Peyer's patch (tissue), 4 donors: ENCODE measurements at places on chromosomes 7 and 10. TPM values are rescaled to one million over a fixed set of nuclear protein-coding genes. Genes with fewer than 3 reads are reported as not detected.

DNA sequence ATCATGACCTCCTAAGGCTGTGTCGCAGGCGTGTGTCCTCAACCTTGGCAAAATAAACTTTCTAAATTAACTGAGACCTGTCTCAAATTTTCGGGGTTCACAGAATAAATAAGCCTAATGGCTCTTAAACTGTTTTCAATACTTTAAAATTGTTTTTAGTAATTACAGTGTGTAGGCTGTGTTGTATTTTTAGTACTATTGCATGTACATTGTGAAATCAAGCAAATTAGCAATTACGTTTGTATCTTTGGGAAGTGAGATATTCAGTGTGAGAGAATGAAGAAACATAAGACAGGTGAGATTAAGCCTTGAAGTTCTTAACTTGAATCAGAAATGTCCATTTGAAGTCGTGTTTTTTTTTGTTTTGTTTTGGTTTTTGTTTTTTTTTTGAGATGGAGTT, 4.8 kb upstream of the AKR1B10 start:
- no peak overlapping the region for H3K27ac ChIP-seq
- no peak for DNase-seq

DNA sequence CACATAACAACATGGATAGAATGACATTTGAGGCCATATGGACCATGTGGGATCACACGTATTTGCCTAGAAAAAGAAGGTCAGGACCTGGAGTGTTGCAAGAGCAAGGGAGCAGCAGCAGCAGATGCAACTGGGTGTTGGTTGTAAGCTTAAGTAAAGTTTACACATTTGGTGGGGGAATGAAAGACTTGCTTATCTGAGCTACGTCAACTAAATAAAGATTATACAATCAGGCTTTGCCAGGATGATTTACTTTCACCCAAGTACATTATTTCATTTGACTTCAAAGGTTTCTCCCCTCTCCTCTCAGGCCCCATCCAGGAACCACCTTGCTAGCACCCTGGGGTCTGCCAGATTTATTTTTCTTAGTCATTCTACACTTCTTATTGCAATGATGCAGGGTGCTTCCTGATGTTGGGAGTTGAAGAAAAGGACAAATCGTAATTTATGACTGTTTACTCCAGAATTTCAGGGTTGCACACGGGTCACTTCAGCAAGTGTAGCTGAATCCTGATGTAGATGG, 591.9 kb upstream of the IGFBP3 start:
- H3K4me3 ChIP-seq = no peak overlapping the region
- H3K4me1 ChIP-seq = no peaks in the 10 kb centered on the region
- H3K27ac ChIP-seq = no peak overlapping the region
- H3K36me3 ChIP-seq = no peaks in the 10 kb centered on the region
- H3K27me3 ChIP-seq = no peaks in the 10 kb centered on the region

DNA sequence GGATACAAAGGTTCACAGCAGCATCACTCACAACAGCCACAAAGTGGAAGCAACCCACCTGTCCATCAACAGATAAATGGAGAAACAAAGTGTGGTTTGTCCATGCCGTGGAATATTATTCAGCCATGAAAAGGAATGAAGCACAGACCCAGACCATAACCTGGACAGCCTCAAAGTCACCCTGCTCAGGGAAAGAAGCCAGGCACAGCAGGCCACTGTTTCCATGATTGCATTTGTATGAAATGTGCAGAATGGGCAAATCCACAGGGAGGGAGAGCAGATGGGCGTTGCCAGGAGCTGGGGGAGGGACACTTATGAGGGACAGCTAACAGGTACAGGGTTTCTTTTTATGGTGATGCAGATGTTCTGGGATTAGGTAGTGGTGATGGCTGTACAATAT, 30.3 kb downstream of the FOXL3 start:
- H3K4me1 ChIP-seq = peaks cover 34% of the 10 kb centered on the region
- H3K36me3 ChIP-seq = no peaks in the 10 kb centered on the region
- no peaks in the 10 kb centered on the region for H3K27me3 ChIP-seq
- H3K4me3 ChIP-seq = no peak overlapping the region

- no peak overlapping the region for H3K4me3 ChIP-seq
- H3K36me3 ChIP-seq = no peaks in the 10 kb centered on the region
- H3K4me1 ChIP-seq = no peaks in the 10 kb centered on the region
- H3K27me3 ChIP-seq = no peaks in the 10 kb centered on the region
- no peak overlapping the region for H3K27ac ChIP-seq
These were observed 20.0 kb downstream of the AVPI1 start for GRCh38 chr10:97666992-97667391.

DNA sequence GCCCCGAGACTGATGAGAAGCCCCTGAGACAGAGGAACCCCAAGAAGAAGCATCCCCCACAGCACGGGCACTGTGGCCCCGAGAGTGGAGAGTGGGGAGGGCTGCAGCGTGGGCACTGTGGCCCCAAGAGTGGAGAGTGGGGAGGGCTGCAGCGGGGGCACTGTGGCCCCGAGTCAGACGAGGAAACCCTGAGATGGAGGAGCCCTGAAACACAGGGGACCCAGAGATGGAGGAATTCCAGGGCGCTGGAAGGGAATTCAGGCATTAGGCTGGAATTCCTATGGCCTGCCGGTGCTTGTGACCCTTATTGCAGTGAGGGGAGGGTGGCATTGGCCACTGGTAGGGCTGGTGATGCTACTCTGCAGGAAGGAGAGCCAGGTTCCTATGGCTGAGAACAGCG, 168.6 kb upstream of the SHH start:
- DNase-seq = no peak
- H3K4me1 ChIP-seq = no peaks in the 10 kb centered on the region
- H3K4me3 ChIP-seq = no peak overlapping the region
- H3K27ac ChIP-seq = no peak overlapping the region

DNA sequence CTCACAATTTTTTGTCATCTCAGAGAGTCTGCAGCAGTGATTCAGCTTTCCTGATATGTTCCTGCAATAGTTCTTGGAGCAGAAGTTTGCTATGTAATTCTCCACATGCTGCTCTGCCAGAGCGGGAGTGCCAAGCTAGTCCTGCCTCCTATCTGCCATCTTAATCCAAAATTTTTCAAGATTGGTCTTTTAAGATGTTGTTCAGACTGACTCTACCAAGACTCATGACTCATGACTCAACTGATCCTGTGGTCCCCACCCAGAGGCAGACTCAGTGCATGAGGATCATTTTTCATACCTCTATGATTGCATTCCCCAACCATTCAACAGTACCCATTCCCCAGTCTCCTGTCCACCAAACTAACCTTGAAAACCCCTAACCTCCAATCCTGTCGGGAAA, 470.8 kb downstream of the INHBA start:
- no peaks in the 10 kb centered on the region for H3K36me3 ChIP-seq
- DNase-seq = no peak
- H3K4me1 ChIP-seq = no peaks in the 10 kb centered on the region
- H3K27ac ChIP-seq = no peak overlapping the region

- H3K4me1 ChIP-seq = no peaks in the 10 kb centered on the region
- H3K4me3 ChIP-seq = no peak overlapping the region
These were observed 56.0 kb upstream of the ARHGAP21 start for GRCh38 chr10:24779737-24780136.

GRCh38 chr7:44132039-44132438, 8.7 kb upstream of the POLD2 start:
- H3K27me3 ChIP-seq = no peaks in the 10 kb centered on the region
- no peaks in the 10 kb centered on the region for H3K36me3 ChIP-seq
- H3K4me3 ChIP-seq = no peak overlapping the region
- no peaks in the 10 kb centered on the region for H3K4me1 ChIP-seq

DNA sequence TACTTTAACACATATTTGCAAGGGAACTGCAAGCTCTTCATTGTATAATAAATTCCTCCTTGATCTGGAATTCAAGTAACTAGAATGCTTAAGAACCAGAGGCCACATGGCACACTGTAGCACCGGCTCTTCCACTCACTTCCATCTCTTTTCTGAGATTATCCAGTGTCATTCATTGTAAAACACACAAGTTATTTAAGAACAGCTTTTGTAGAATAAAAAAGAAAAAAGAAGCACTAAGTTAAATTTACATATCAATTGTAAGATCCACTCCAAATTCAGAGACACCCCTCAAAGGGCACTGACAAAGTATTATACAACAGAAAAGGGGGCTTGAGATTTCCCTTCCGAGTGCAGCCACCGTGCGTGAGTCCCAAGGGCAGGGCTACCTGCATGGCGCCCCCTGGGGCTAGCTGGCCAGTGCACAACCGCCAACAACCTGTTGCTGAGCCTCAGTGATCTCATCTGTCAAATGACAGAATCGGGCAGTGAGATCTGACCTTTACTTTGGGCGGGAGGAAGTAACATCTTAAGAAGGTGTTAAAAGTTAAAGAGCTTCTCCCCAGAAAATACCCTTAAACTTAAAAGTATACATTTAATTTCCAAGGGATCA, 12.5 kb downstream of the GLI3 start:
- no peaks in the 10 kb centered on the region for H3K4me1 ChIP-seq
- no peak for DNase-seq
- H3K4me3 ChIP-seq = no peak overlapping the region
- no peaks in the 10 kb centered on the region for H3K36me3 ChIP-seq
- H3K27ac ChIP-seq = no peak overlapping the region

GRCh38 chr7:4052130-4052529, 630.0 kb upstream of the FOXK1 start:
- no peak overlapping the region for H3K4me3 ChIP-seq
- no peak overlapping the region for H3K27ac ChIP-seq
- H3K36me3 ChIP-seq = no peaks in the 10 kb centered on the region
- H3K27me3 ChIP-seq = no peaks in the 10 kb centered on the region
- no peaks in the 10 kb centered on the region for H3K4me1 ChIP-seq
- no peak for DNase-seq

DNA sequence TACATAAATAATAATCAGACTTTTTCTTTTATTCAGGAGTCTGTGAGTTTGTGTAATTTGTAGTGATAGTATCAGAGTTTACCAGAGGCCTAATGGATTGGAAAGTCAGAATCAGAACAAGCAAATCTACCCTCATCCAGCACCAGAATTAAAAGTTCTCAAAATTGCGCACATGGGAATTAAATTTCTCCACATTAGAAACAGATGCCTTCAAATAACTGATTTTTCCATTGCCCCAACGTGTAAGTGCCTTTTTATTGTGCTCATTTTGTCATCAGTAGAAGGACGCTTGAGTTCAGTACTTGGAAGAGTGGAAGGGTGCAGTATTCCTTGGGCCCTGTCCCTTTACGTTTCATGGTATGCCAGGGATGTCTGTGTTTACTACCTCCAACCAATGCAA, 32.8 kb downstream of the BICC1 start:
- H3K27me3 ChIP-seq = no peaks in the 10 kb centered on the region
- no peaks in the 10 kb centered on the region for H3K4me1 ChIP-seq
- no peak overlapping the region for H3K4me3 ChIP-seq

DNA sequence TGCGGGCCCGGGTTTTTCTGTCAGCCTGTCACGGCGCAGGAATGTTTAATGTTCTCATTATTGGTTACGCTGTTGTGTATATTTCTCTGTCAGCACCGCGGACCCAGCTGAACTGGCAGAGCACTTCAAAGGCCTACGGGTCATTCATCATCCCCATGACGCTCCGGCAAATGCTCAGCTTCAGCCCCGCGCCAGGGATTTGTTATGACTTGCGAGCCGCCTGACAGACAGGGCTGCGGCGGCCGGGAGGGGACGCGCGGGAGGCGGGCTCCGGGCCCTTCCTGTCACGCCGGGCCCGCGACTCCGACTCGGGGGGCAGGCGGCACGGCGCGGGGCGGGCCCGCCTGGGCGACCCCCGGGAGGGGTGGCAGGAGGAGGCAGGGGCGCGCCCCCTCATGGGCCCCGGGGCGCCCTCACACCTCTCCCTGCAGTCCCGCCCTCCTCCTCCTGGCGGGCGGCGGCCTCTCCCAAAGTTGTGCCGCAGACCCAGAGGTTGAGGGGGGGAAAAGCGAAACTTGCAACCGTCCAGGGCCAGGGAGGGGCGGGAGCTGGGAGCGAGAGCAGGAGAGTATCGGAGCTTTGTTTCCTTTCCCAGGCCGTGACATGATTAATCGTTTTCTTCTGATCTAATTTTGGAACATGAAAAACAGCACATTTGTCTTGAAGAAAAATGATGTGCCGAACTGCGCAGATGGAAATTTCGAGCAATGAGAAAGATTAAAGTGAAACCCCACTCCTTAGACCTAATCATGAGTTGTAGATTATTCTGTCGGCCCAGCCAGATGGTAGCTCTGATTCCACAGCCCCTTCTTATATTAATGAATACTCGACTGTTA, 59.3 kb upstream of the COMTD1 start:
- peak overlapping the region; percentile 64 for H3K27ac ChIP-seq
- no peaks in the 10 kb centered on the region for H3K27me3 ChIP-seq
- H3K36me3 ChIP-seq = no peaks in the 10 kb centered on the region
- peak; percentile 80 for DNase-seq
- H3K4me3 ChIP-seq = peak overlapping the region; percentile 81

DNA sequence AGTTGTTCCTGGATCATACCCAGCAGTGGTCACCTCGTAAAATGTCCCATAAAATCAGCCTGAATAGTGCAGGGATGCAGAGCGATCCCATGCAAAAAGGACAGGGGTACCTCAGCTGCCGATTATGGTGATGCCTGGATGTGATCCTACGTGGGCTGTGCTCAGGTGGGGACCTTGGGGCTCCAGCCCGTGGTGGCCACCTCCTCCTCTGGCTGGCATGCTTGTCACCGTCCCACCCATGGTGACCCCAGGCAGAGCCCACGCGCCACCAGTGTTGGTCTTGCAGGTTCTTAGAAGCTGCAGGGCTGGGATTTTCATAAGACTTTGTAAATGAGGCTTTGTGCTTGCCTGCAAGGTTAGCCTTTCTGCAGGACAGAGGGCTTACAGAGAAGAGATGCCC, 97.2 kb downstream of the GLRX3 start:
- no peaks in the 10 kb centered on the region for H3K36me3 ChIP-seq
- H3K4me1 ChIP-seq = no peaks in the 10 kb centered on the region
- no peaks in the 10 kb centered on the region for H3K27me3 ChIP-seq
- DNase-seq = no peak
- no peak overlapping the region for H3K27ac ChIP-seq

GRCh38 chr7:156021471-156021870, 209.2 kb upstream of the SHH start:
- H3K27ac ChIP-seq = no peak overlapping the region
- no peaks in the 10 kb centered on the region for H3K4me1 ChIP-seq
- no peak for DNase-seq

DNA sequence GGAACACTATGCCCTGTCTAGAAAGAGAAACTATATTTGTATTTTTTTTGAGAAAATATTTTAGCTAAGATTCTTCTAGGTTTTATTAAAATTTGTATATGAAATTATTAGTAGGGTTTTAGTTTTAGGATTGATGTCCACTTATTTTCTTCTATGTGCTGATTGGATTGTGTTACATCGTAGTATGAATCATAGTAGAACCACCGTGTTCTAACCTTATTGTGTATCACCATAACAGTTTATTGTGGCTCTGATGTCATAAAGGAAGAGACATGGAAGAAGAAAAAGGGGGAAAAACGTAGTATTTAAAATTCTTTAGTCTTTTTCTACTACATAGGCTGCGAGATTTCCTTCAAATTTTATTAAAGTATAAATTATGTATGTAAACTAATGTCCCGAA, 1.9 kb downstream of the AGBL3 start:
- H3K27ac ChIP-seq = no peak overlapping the region
- no peak for DNase-seq
- no peak overlapping the region for H3K4me3 ChIP-seq
- H3K27me3 ChIP-seq = no peaks in the 10 kb centered on the region
- H3K4me1 ChIP-seq = no peaks in the 10 kb centered on the region

Gene CFAP46
- total RNA-seq = not detected

Gene AMZ1
- total RNA-seq = not detected

Gene LRGUK
- total RNA-seq = 0.66 TPM

Gene OR2A7
- total RNA-seq = not detected

Gene OR6V1
- total RNA-seq = not detected

Gene ELN
- total RNA-seq = 39.9 TPM

Gene IFIT1B
- total RNA-seq = not detected

Gene ANKRD61
- not detected for total RNA-seq

Gene OPN4
- not detected for total RNA-seq

Gene MACROH2A2
- 18.2 TPM for total RNA-seq
